ENCODE measurements at places on chromosomes 3 and 15. TPM values are rescaled to one million over a fixed set of nuclear protein-coding genes. Genes with fewer than 3 reads are reported as not detected.

GRCh38 chr3:155239960-155240359, 53.5 kb downstream of the STRIT1 start:
- no peak for DNase-seq

GRCh38 chr15:36831904-36832287, 252.5 kb downstream of the CDIN1 start:
- DNase-seq = no peak

FOXB1 gene
- not detected for total RNA-seq

ZNF502 gene
- total RNA-seq = 6.1 TPM
